ENCODE measurements at places on chromosomes 7 and 10. TPM values are rescaled to one million over a fixed set of nuclear protein-coding genes. Genes with fewer than 3 reads are reported as not detected.

Gene NRG3
- not detected for total RNA-seq

Gene SRRM3
- 0.09 TPM for total RNA-seq

Gene INPP5A
- 9.3 TPM for total RNA-seq

Gene PNLIPRP3
- not detected for total RNA-seq

Gene ARHGAP22
- 0.47 TPM for total RNA-seq

Gene RNF32
- 0.71 TPM for total RNA-seq

Gene LMBR1
- total RNA-seq, result 39.0 TPM

Gene ANXA8
- not detected for total RNA-seq

Gene AMPH
- 0.07 TPM for total RNA-seq
